Activated naive CD4-positive, alpha-beta T cell treated with anti-CD3 and anti-CD28 coated beads for 36 hours (primary cell): ENCODE measurements at places on chromosomes 11 and 22.
A peak's percentile ranks its signal among the peaks of the same experiment; 100 is the strongest.

DNA sequence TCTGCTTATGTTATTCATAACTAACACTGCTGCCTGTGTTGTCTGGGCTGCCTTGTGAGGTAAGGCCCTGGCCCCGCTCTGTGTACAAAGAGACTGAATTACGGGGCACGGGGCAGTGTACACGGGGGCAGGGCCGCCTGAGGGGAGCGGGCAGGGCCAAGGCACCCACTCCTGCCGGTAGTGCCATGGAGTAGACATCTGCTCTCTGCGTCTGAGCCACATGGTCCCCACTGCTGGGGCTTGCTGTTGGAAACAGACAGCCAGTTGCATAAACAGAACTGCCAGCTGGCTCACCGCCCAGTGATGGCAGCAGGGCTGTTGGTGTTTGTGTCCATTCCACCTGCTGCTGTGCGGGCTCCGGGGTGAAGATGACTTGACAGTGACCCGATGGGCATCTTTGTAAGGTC is 19.8 kb downstream of the FAM118A start:
- H3K4me1 ChIP-seq, result peaks cover 10% of the 10 kb centered on the region
- no peak overlapping the region for H3K4me3 ChIP-seq
- peaks cover 22% of the 10 kb centered on the region for H3K36me3 ChIP-seq
- H3K27me3 ChIP-seq, result no peaks in the 10 kb centered on the region
- DNase-seq, result no peak

GRCh38 chr11:21927628-21928027 is 265.3 kb upstream of the ANO5 start:
- no peak overlapping the region for H3K4me3 ChIP-seq
- no peaks in the 10 kb centered on the region for H3K4me1 ChIP-seq
- no peaks in the 10 kb centered on the region for H3K36me3 ChIP-seq
- no peak for DNase-seq
- H3K27me3 ChIP-seq, result no peaks in the 10 kb centered on the region

GRCh38 chr11:44193856-44194255 is 98.4 kb downstream of the EXT2 start:
- peaks cover 29% of the 10 kb centered on the region for H3K4me1 ChIP-seq
- no peaks in the 10 kb centered on the region for H3K27me3 ChIP-seq
- H3K27ac ChIP-seq, result no peak overlapping the region
- DNase-seq, result no peak

GRCh38 chr11:117232092-117232878 is at the start of gene RNF214:
Gene RNF214 (plus strand): TSS chr11:117232671. CDS start chr11:117234273, 1,602 bp downstream.
- H3K27me3 ChIP-seq, result no peaks in the 10 kb centered on the region
- DNase-seq, result peak; percentile 74
- H3K4me3 ChIP-seq, result peak within 1 kb of the TSS; percentile 99
- H3K4me1 ChIP-seq, result peaks cover 34% of the 10 kb centered on the region
- H3K27ac ChIP-seq, result peak within 1 kb of the TSS; percentile 99

DNA sequence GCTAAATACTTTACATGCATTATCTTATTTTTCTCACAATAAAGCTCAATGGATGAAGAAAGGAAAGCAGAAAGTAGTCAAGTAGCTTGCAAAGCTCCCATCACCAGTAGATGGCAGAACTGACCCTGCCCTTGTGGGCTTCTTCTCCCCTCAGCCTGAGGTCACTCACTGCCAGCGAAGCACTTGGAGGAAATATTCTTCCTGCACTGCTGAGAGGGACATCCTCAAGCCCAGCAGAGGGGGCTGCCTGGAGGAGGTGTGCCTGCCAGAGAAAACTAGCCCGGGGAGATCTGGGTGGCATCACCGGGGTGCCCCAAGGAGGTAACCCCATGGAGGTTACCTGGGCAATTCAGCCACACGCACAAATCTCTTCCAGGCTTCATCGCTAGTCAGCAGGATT is 6.6 kb downstream of the APOL4 start:
- no peaks in the 10 kb centered on the region for H3K36me3 ChIP-seq
- H3K4me3 ChIP-seq, result no peak overlapping the region

- H3K4me1 ChIP-seq, result peaks cover 59% of the 10 kb centered on the region
- no peak overlapping the region for H3K4me3 ChIP-seq
- H3K27ac ChIP-seq, result no peak overlapping the region
Measured at GRCh38 chr11:122668562-122669090, 13.1 kb downstream of the UBASH3B start.

- H3K4me3 ChIP-seq, result no peak overlapping the region
- no peaks in the 10 kb centered on the region for H3K4me1 ChIP-seq
- no peak overlapping the region for H3K27ac ChIP-seq
- no peak for DNase-seq
- no peaks in the 10 kb centered on the region for H3K36me3 ChIP-seq
Measured at GRCh38 chr11:68659158-68659921, 25.0 kb upstream of the GAL start.

DNA sequence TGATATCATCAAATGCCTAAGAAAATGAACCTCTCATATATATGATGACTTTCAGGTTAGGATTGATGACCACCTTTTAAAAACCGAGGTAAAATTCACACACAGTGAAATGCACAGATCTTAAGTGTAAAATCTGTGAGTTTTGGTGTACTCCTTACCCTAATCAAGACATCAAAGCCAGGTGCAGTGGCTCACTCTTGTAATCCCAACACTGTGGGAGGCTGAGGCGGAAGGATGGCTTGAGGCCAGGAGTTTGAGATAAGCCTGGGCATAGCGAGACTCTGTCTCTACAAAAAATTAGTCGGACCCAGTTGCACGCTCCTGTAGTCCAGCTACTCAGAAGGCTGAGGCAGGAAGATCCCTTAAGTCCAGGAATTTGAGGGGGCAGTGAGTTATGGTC is 140.4 kb downstream of the UVRAG start:
- H3K4me1 ChIP-seq, result peaks cover 2% of the 10 kb centered on the region
- H3K27me3 ChIP-seq, result no peaks in the 10 kb centered on the region
- H3K36me3 ChIP-seq, result peaks cover 8% of the 10 kb centered on the region
- no peak overlapping the region for H3K27ac ChIP-seq
- no peak overlapping the region for H3K4me3 ChIP-seq
- DNase-seq, result no peak

- H3K4me3 ChIP-seq, result no peak overlapping the region
- no peak overlapping the region for H3K27ac ChIP-seq
- DNase-seq, result no peak
Measured at GRCh38 chr11:8056810-8057463, 24.1 kb upstream of the TUB start.

GRCh38 chr11:43419460-43419859 is 60.7 kb downstream of the TTC17 start:
- H3K4me3 ChIP-seq, result no peak overlapping the region
- no peak overlapping the region for H3K27ac ChIP-seq
- no peaks in the 10 kb centered on the region for H3K27me3 ChIP-seq
- peaks cover 3% of the 10 kb centered on the region for H3K36me3 ChIP-seq

DNA sequence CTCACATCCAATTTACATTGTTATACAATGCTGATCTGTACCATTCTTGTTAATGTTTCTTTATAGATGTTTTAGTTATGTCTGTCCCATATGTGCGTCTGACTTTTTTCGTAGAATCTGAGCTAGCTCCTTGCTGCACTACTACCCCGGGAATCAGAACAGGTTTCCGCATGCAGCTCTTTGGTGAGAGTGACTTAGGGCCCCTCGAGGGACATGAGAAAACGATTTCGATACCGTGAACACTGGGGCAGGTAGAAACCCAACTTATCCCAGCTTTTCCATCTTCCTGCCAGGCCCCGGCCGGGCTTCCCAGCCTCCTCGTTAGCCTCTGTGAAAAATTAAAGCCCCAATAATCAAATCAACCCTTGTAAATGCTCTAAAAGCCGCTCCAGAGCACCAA is 23.4 kb upstream of the PKNOX2 start:
- H3K27ac ChIP-seq, result no peak overlapping the region
- H3K4me1 ChIP-seq, result peaks cover 3% of the 10 kb centered on the region
- no peak overlapping the region for H3K4me3 ChIP-seq
- no peaks in the 10 kb centered on the region for H3K36me3 ChIP-seq
- H3K27me3 ChIP-seq, result peaks cover 15% of the 10 kb centered on the region

GRCh38 chr11:128895526-128895925 is 4.4 kb downstream of the KCNJ5 start:
- H3K4me1 ChIP-seq, result peaks cover 5% of the 10 kb centered on the region
- no peak overlapping the region for H3K4me3 ChIP-seq
- DNase-seq, result no peak
- no peak overlapping the region for H3K27ac ChIP-seq
